ENCODE measurements at places on chromosomes 3 and 15.

- no peak for DNase-seq
Measured at GRCh38 chr3:24510030-24510648, 15.5 kb upstream of the THRB start.

DNA sequence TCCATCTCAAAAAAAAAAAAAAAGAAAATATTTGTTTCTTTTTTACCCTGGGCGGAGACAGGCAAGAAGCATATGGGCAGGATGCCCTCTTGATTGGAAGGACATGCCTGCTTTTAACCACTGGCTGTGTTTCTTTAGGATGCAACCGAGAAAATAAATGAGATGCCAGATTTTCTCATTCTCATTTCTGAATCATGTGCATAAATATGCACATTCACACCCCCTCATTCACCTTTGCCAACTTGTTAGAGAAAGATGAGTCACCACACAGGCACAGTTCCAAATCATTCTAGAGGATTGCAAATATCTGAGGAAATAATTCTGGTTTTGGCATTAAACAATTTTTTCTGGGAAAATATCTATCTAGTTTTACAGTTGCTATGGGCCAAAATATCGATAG lies 3.3 kb downstream of the LIPH start:
- DNase-seq, result no peak

GRCh38 chr3:183151086-183151485 lies 11.4 kb downstream of the LAMP3 start:
- no peak for DNase-seq

- no peak for DNase-seq
Measured at GRCh38 chr3:59609657-59610348, 560.0 kb upstream of the CFAP20DC start.

DNA sequence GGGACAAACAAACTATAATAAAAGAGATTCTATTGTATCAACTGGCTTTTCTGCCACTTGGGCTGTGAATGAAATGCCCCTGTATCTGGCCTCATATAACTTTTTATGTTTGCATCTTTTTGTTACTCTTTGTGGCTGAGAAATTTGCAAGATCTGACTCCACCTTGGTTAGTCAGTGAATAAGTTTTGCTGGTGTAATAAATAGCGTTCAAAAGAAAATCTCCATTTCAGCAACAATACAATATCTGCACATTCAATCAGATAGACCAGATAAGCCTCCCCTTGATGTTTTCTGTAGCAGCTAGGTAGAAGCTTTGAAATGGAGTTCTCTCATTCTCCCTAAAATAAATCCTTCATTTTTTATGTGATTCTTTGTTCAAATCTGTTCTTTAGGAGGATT lies 12.0 kb downstream of the TRAT1 start:
- no peak for DNase-seq
